ENCODE measurements at places on chromosomes 16 and 17.

- no peak for DNase-seq
Observed at GRCh38 chr17:19719355-19720209, 3.2 kb upstream of the SLC47A2 start.

GRCh38 chr17:45967378-45967777 lies 31.7 kb upstream of the STH start:
- DNase-seq: no peak

DNA sequence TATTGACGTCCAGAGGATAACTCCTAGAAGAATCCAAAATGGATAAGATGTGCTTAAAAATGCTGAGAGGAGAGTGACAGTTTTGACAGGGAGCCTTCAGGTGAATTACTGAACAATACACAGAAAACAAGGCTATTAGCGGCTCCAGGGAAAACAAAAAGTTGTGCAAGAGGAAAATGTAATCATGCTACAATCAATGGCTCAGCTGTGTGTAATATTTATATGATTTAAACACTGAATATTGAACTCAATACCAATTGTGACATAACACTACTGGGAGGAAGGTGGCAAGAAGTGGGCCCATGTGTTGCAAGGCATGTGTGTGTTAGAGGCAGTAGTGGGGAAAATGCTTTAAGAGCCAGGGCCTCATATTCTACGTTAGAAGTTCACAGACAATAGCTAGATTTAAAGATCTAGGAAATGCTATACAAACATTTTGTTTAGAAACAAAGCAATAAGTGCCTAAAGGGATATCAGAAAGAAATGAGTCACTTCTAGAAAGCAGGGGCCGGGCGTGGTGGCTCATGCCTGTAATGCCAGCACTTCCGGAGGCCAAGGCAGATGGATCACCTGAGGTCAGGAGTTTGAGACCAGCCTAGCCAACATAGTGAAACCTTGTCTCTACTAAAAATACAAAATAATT lies 253.2 kb upstream of the IRX5 start:
- no peak for DNase-seq

GRCh38 chr17:78747488-78747887 lies 34.6 kb downstream of the CYTH1 start:
- DNase-seq: no peak

- no peak for DNase-seq
Observed at GRCh38 chr16:28042811-28043210, 20.7 kb downstream of the GSG1L start.

DNA sequence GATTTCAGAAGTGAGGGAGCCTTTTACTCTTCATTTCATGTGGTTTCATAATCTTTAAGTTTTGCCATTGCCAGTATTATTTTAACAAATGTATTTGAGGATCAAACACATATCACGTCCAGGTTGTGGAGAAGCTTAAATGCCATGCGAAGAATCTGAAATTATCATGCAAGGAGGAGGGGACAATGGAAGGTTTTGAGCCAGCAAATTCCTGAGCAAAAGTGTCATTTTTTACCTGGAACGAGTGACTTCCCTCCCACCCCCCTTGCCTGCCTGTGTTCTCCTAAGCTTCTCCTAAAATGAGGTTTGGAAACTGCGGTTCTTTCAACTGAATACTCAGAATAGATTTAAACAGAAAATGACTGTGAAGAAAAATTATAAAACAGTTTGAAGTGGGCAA lies 77.6 kb downstream of the C16orf95 start:
- DNase-seq: no peak

GRCh38 chr17:55576237-55576995 lies 65.2 kb upstream of the SMIM36 start:
- DNase-seq: peak; percentile 11

Data from foreskin melanocyte (primary cell).